HAP-1 (cell line): ENCODE measurements at places on chromosomes 7 and 10.

- DNase-seq, result no peak
These were observed 113.2 kb downstream of the NRBF2 start for GRCh38 chr10:63246356-63246755.

DNA sequence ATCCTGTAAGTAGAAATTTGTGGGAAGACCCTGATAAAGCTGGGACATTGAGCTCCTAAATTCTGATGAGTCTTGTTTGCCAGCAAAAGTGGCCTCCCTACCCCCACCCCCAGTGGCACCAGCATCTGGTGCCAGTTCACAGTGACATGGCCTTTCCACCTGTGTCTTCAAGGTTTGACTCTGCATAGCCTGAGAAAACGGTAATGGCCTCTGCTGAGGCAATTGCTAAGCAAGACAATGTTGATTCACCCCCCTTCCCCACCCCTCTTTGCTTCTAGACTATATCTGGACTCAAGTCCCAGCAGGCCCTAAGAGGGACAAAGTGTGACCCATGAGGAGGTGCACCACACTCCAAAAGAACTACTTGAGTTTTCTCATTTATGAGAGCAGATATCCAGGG is 48.0 kb upstream of the PIK3CG start:
- no peak for DNase-seq

DNA sequence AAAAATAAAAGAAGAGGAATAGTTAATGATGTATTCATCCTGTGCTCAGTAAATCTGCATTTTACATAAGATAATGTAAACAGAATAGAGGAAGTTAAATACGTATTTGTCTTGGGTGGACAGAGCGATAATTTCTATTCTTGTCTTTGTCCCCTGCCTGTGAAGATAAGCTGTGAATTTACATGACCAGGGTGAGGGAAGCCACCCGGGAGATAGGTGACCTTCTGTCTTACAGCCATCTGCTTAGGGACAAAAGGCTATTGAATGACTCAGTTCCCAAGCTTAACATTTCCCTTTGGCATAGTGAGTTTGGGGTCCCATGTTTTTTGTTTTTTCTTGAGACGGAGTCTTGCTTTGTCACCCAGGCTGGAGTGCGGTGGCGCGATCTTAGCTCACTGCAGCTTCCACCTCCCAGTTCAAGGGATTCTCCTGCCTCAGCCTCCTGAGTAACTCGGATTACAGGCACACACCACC is 88.7 kb upstream of the KCTD7 start:
- DNase-seq, result no peak

DNA sequence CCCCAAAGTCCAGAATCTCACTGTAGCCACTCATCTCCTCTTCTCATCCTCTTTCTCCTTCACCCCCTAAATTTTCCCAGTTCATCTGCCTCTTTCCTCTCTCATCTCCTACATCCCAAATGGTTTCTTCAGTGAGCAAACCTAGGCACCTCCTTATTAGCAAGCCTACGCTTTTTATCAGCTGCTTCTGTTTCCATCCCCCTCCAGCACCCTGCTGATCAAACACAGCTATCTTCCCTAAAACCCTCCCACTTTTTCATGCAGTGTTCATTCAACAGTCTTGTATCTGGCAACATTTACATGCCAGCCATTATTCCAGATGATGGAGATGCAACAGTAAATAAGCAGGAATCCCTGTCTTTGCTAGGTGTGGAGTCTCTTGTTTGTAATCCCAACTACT is 3.3 kb upstream of the ABRAXAS2 start:
- no peak for DNase-seq

GRCh38 chr10:132308587-132309470 is 1.1 kb upstream of the STK32C start:
- no peak for DNase-seq

GRCh38 chr7:123929655-123930054 is 4.6 kb downstream of the SPAM1 start:
- no peak for DNase-seq

DNA sequence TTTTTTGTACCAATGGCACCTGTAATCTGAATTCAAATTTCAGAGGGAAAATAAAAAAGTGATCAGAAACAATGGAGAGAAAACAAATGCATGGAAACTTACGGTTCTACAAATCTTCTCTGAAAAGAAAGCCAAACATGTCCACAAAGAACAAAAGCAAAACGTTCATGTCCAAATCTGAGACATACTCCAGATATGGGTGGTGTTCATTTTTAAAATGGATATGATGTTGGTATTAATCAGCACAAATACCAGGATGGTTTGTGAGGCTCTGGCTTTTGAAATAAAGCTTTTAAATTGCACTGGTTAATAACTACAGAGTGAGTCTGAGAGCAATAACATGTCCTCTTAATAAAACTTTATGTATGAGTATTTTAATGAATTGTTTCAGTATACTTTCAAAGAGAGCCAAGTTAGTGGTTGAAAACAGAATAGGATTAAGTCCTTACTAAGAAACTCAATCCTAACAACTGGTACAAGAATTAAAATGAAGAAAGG is 366.4 kb downstream of the INHBA start:
- no peak for DNase-seq

DNA sequence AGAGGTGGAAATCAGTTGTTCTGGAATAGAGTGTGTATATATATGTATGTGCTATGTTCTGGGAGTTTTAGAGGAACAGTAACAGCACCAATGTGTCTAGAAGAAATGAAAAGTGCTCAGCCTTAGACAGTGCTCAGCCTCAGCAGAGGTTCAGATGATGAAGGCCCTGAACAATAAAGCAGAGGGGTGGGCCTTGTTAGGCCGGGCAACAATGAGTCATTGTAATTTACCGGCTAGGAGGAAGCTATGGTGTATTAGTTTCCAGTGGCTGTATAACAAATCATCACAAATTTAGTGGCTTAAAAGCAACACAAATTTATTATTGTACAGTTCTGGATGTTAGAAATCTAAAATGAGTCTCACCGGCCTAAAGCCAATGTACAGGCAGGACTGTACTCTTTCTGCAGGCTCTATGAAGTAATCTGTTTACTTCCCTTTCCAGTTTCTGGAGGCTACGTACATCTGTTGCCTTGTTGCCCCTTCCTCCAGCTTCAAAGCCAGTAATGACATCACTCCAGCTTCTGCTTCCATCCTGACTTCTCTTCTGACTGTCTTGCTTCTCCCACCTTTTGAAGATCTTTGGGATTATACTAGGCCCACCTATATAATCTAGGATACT is 84.6 kb downstream of the CH25H start:
- no peak for DNase-seq

DNA sequence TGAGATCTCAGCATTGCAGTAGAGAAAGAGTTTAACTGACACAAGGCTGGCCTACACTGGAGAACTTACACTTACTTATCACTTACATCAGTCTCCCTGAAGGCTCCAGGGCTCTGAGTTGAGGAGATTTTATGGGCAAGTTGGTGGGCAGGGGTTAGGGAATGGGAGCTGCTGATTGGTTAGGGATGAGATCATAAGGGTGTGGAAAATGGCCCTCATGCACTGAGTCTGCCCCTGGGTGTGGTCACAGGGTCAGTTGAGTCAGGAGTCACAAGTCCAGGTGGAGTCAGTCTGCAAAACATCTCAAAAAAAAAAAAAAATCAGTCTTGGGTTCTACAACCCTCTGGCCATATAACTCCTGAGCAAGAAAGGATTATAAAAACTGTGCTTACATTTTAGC is 60.5 kb downstream of the PPP1R17 start:
- DNase-seq, result no peak

DNA sequence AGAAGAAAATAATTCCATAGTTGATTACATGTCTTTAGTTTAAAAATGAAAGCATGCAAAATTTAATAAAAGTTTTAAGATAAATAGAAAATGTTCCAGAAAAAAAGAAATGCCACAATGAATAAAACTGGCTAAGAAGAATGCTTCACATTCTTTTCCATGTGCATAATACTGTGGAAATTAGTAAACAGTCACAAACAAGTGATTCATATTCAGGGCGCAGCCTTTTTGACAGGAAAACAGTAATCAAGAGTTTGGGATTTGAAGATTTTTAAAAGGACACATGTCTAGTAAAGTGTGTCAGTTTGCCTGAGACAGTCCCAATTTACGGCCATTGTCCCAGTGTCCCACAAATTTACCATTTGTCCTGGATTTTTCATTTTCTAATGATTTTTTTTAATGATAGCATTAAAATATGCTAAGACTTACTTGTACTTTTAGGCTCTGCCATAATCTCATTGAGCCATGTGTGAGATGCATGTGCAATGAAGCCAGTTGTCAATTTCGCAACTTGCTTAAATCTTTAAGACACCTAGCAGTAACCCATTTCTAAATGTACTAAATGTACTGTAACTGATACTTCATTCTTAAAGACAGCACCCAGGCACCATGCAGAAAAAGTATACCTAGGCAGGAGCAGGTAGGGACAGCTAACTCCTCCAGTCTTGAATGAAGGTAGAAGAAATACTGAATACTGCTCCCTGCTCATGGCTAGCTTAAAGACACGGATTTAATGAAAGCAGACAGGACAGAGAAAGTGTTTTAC is 46.9 kb downstream of the ZNF438 start:
- DNase-seq, result no peak
